Nasal cavity respiratory epithelium epithelial cell of viscerocranial mucosa (primary cell): ENCODE measurements at places on chromosomes 12 and 14. TPM values are rescaled to one million over a fixed set of nuclear protein-coding genes. Genes with fewer than 3 reads are reported as not detected.

The ADAM20 gene
- total RNA-seq = 0.68 and 2.5 TPM in 2 replicates

The PRR4 gene
- 1.4 TPM in 1 of 2 replicates, not detected in the other for total RNA-seq

The AMHR2 gene
- total RNA-seq = not detected in 2 replicates

The KCNC2 gene
- not detected in 2 replicates for total RNA-seq

The EVL gene
- 5.8 and 18.8 TPM in 2 replicates for total RNA-seq

The TSHR gene
- not detected in 2 replicates for total RNA-seq

The MUCL1 gene
- total RNA-seq = not detected in 2 replicates

The OR4E2 gene
- total RNA-seq = not detected in 2 replicates

The METTL3 gene
- total RNA-seq = 34.9 and 49.2 TPM in 2 replicates

The NTF3 gene
- not detected in 2 replicates for total RNA-seq

The COPS7A gene
- 75.9 and 84.0 TPM in 2 replicates for total RNA-seq

The PRKD1 gene
- total RNA-seq = under 0.01 and 3.1 TPM in 2 replicates

The NAV3 gene
- total RNA-seq = 2.9 and 6.2 TPM in 2 replicates

The CLEC1A gene
- not detected in 2 replicates for total RNA-seq

The ANKRD52 gene
- total RNA-seq = 10.6 and 40.3 TPM in 2 replicates

The TAMALIN gene
- under 0.01 TPM in 1 of 2 replicates, not detected in the other for total RNA-seq

The MGP gene
- not detected in 2 replicates for total RNA-seq

The LTBP2 gene
- 11.6 and 58.5 TPM in 2 replicates for total RNA-seq

The RASSF9 gene
- 1.7 and 5.5 TPM in 2 replicates for total RNA-seq

The RFLNA gene
- total RNA-seq = 0.34 and 4.0 TPM in 2 replicates

The FSCB gene
- total RNA-seq = not detected in 2 replicates

The KCNA5 gene
- not detected in 2 replicates for total RNA-seq

The PYGL gene
- 105 and 139 TPM in 2 replicates for total RNA-seq

The GPRC5A gene
- total RNA-seq = 18.8 and 20.4 TPM in 2 replicates

The ADCY4 gene
- 0.85 and 1.0 TPM in 2 replicates for total RNA-seq

The EPYC gene
- total RNA-seq = not detected in 2 replicates

The TTC9 gene
- total RNA-seq = 5.8 and 7.3 TPM in 2 replicates

The CLEC1B gene
- not detected in 2 replicates for total RNA-seq

The TEX22 gene
- 0.28 and 0.34 TPM in 2 replicates for total RNA-seq

The ASIC1 gene
- 1.0 and 2.1 TPM in 2 replicates for total RNA-seq

The FGD6 gene
- total RNA-seq = 29.4 and 47.3 TPM in 2 replicates

The EMP1 gene
- total RNA-seq = 11.6 and 31.9 TPM in 2 replicates

The CEP170B gene
- total RNA-seq = 37.6 and 72.1 TPM in 2 replicates

The ADAM21 gene
- total RNA-seq = under 0.01 and 0.14 TPM in 2 replicates

The FUT8 gene
- 27.3 and 42.2 TPM in 2 replicates for total RNA-seq

The RPL10L gene
- not detected in 2 replicates for total RNA-seq

The PIWIL1 gene
- not detected in 2 replicates for total RNA-seq

The ENDOU gene
- under 0.01 TPM in 1 of 2 replicates, not detected in the other for total RNA-seq

The VWF gene
- 0.34 and 1.00 TPM in 2 replicates for total RNA-seq

The TC2N gene
- total RNA-seq = 43.4 and 45.8 TPM in 2 replicates

The ZCRB1 gene
- total RNA-seq = 27.5 and 29.7 TPM in 2 replicates

The G2E3 gene
- 18.1 and 21.3 TPM in 2 replicates for total RNA-seq

The SMCO2 gene
- 1.1 and 4.1 TPM in 2 replicates for total RNA-seq

The CDK2 gene
- total RNA-seq = 8.3 and 10.6 TPM in 2 replicates

The UBE3B gene
- 34.5 and 61.5 TPM in 2 replicates for total RNA-seq

The GNB3 gene
- 0.34 and 0.78 TPM in 2 replicates for total RNA-seq

The MIPOL1 gene
- 9.9 and 22.6 TPM in 2 replicates for total RNA-seq

The LBHD2 gene
- total RNA-seq = not detected in 2 replicates

The GALNT16 gene
- not detected in 2 replicates for total RNA-seq

The TMEM63C gene
- 1.4 and 7.9 TPM in 2 replicates for total RNA-seq

The E2F7 gene
- 9.4 and 12.3 TPM in 2 replicates for total RNA-seq

The RPS6KA5 gene
- 4.8 and 5.5 TPM in 2 replicates for total RNA-seq

The KRT81 gene
- 9.1 and 256 TPM in 2 replicates for total RNA-seq

The OTOGL gene
- under 0.01 TPM in 1 of 2 replicates, not detected in the other for total RNA-seq

The SMOC1 gene
- 4.3 and 13.7 TPM in 2 replicates for total RNA-seq

The PTPRR gene
- total RNA-seq = 0.34 and 0.36 TPM in 2 replicates

The IL26 gene
- total RNA-seq = not detected in 2 replicates
